Stromal cell of bone marrow (primary cell): ENCODE measurements at places on chromosomes 2 and 18.

GRCh38 chr18:60389314-60389713, 16.7 kb upstream of the MC4R start:
- DNase-seq: no peak

- DNase-seq: no peak
Measured at GRCh38 chr2:165924946-165925345, 28.6 kb downstream of the TTC21B start.

- DNase-seq: no peak
Measured at GRCh38 chr2:222866358-222866960, 5.6 kb downstream of the ACSL3 start.

DNA sequence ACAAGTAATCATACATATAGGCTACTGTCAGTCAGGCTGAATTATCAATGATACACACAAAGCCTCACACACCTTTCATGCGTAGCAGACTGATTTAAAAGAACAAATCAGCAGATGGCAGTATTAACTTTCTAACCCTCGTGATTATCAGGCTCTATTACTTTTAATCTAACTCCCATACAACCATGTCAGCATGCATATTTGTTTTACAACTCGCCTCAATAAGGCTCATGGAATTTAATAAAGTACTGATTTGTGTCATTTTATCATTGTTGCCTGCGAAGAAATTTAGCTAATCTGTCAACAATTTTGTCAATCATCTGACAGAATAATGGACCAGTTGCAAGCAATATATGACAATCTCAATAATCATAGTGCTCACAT, 82.8 kb downstream of the SLC25A12 start:
- DNase-seq: peak; percentile 28

DNA sequence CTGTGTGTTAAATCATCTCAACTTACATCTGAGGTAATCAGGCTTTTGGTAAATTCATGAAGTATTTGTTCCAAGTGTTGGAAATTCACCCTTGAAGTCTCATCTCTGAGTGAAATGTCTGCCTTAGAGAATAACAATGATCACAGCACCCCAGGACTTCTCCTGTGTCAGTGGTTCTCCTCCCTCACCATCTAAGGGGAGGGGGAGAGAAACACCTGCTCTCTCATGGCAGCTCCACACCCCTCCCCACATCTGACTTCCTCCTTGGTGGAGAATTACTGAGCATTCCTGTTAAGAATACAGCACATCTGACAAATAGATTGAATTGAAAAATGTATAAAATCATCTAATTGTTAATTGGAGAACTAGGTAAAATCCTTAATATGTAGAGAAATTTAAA, 532.1 kb downstream of the RNF144A start:
- no peak for DNase-seq

DNA sequence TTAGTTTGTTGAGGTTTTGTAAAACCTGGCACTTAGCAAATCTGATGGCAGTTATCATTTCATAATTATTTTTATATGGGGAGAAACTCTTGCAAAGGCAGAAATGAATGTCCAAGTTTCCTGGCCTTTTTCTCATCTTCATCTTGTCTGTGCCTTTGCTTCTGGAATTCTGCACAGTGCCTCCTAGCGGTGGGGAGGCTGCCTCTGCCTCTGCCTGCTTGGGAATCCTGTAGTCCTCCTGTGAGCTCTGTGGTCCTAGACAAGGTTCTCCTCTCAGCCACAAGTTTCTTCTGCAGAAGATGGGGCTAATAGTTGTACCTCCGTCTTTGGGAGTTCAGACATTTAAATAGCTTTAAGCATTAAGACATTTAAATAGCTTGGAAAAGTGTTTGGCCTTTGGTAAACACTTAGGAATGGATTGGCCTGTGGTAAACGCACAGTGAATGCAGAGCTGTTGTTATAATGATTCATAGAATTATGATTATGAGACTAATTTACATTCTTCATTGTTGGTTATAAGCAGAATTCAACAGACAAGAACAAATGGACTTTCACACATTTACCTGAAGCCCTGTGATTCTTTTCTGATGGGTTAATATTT, 101.2 kb downstream of the ZNF236 start:
- DNase-seq: no peak

DNA sequence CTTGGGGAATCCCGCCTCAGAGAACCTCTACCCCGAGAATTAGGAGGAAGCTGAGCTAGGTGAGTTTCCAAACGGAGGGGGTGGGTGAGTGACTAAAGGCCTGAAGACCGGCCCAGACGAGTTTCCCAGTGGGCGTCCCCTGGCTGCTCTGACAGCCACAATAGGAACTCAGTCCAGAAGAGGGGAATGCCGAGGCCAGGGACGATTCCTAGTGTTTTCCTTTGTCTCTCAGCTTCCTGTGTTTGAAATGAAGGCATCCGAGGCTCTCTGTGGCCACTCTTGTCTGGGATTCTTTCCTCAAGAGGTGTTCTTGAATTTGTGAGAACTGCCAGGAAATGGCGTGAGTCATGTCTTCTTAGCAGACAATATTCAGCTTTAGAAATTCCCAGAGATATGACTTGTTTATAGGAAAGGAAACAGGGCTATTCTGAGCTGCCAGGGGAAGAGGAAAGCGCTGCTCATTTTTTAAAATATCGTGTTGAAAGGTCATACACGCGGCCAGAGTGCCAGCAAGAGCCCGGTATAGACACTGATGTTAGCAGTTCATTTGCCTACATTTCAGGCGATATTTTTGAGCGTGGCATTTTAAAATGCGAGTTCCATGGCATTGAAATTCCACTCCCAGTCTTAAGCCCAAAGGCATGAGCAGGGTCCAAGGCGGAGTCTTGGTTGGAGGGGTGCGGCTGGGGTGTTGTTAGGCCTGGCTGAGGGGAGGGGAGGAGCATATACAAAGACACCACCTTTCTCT, 169.1 kb upstream of the KLF7 start:
- DNase-seq: peak; percentile 94

GRCh38 chr2:213914510-213914909, 496.3 kb upstream of the VWC2L start:
- no peak for DNase-seq

DNA sequence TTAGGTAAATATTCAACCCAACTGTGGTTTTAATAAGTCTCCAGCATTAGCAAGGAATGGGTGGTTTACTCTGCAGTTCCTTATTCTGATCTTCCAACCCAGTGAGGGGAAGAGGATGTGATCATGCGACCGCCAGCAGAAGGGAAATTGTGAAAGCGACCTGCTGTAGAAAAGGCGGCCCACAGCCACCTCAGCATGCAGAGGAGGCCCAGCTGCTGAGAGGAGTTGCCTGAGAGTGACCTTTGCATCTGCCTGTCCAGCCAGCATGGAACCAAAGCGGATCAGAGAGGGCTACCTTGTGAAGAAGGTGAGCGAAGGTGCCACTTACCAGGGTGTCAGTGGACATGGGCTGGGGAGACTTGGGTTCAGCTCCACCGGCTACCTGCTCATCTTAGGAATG, at the start of gene PLEK:
TSS of gene PLEK (plus strand) at position 196 of the 400 bp plus-strand sequence. CDS start at position 266, 70 bp downstream.
- DNase-seq: no peak

- DNase-seq: no peak
Measured at GRCh38 chr2:234292205-234292961, 204.5 kb downstream of the ARL4C start.

DNA sequence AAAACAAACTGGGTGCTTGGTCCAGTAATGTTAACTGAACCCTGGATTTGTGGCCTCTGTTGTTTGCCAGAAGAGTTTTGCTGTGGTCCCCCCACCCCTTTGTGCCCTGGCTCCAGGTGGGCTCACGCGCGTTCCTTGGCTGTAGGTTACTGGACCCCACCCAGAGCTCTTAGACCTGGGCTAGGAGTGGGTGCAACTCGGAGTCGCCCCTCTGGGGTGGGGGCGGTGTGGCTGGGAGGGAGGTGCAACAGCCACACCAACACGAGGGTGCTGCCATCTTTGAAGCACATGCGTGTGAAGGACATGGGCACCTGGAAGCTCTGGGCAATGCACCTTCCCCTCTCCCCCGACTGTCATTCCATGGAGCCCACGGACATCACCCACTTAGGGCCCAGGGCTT, 92.7 kb downstream of the USP40 start:
- no peak for DNase-seq

- no peak for DNase-seq
Measured at GRCh38 chr2:120148229-120148628, 75.0 kb downstream of the TMEM185B start.

DNA sequence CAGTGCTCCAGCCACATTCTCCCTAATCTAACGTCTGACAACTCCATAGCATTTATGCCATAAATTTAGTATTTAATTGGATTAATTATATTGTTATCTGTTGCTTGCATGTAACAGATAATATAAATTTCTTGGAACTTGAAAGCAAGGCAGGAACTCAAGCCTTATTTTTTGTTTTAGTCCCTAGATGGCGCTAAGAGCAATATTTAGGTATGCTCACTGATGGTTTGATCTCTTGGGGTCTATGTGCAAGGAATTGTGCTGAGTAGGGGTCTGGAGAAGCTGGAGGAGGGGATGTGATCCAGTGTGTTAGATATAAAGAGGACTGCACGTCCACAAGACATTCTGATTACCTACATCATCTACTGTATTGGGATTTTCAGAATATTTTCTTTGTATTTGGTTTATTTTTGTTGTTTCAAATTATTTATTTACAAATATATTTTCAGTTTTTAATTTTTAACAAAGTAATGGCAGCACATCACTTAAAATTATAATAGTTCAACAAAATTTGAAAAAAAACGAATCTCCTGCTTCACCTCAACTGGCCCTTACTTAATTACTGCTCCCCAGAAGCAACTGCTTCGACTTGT, 32.8 kb downstream of the KATNAL2 start:
- DNase-seq: no peak

- no peak for DNase-seq
Measured at GRCh38 chr2:78541451-78542267, 483.8 kb upstream of the REG3G start.

DNA sequence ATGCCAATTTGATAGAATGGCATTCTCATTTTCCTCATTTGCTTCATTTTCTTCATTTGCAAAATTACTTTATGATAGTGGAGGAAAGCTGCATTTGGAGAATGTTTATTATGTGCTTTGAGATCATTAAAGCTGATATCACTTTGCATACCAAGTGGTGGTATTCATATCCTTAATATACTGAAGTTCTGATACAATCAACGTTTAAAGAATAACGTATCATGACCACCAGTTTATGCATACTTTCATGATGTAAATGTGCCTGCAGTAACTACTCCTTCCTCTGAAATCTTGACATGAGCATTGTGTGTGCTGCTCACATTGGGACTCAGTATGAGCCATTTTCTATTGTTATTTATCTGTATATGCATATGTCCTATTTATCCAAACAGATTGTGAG, 302.1 kb downstream of the ARHGAP15 start:
- no peak for DNase-seq

GRCh38 chr2:74387346-74387745, 7.2 kb upstream of the DCTN1 start:
- peak; percentile 33 for DNase-seq

GRCh38 chr2:240401781-240402551, 33.5 kb upstream of the GPC1 start:
- no peak for DNase-seq

- no peak for DNase-seq
Measured at GRCh38 chr2:82780050-82780449, 1679.0 kb downstream of the SUCLG1 start.

DNA sequence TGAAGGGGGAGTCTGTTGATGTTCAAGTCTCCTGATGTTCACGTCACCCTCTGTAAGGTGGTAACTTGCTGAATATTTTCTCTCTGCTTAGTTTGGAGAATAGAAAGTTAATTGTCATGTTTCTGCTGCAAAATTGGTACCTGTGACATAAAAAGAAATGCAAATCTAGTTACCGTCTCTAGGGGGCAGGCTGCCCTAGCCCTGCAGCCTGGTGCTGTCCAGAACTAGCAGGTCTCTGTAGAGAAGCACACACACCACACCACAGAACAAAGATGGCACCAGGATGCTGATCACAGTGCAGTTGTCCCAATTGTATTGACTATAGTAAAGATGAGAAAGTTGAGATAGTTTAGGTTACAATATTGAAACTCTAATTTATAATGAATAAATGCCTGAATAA, 47.0 kb downstream of the SLC9A4 start:
- no peak for DNase-seq

GRCh38 chr2:119012345-119013301, 70.6 kb downstream of the MARCO start:
- DNase-seq: no peak

GRCh38 chr2:241929551-241930490, 60.3 kb downstream of the RTP5 start:
- no peak for DNase-seq

GRCh38 chr18:44133483-44133882, 547.2 kb upstream of the SETBP1 start:
- no peak for DNase-seq

DNA sequence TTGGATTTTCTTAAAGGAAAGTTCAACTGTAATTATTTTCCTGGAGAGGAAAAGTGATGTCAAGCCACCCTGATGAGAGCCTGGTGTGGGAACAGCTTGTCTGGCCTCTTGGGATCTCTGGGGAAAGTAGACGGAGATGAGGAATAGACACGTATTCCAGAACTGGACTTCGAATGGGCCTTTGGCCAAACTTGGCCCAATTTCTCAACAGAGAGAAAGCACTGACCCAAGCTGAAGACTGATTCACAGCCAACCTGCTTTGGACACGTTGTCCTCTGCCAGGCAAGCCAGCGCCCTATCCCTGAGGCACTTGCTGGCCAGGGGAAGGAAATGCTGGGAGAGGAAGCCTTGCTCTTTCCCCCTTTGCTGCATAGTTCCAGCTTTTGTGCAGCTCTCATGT, 70.8 kb upstream of the CTAGE1 start:
- no peak for DNase-seq

- DNase-seq: no peak
Measured at GRCh38 chr2:151033271-151034248, 228.1 kb downstream of the RBM43 start.

GRCh38 chr2:187838690-187839089, 284.5 kb upstream of the TFPI start:
- no peak for DNase-seq

DNA sequence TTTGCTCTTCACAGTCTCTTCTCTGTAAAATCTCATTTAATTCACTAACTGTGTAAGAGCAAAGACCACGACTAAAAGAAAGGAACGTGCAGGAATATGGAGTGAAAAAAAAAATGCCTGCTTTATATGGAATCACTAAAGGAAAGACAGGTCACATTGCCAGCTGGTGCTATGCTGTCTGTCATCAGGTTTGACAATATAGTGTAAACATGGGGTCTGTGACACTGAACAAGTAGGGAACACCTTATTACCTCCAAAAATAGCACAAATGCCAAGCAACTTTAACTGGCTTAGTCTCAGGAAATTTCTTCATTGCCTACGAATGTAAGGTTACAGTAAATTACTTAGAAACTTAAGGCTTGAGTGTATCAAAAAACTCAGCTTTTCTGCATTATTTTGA, 364.5 kb upstream of the LINC00305 start:
- no peak for DNase-seq

- no peak for DNase-seq
Measured at GRCh38 chr2:234985608-234986245, 33.9 kb downstream of the SH3BP4 start.

DNA sequence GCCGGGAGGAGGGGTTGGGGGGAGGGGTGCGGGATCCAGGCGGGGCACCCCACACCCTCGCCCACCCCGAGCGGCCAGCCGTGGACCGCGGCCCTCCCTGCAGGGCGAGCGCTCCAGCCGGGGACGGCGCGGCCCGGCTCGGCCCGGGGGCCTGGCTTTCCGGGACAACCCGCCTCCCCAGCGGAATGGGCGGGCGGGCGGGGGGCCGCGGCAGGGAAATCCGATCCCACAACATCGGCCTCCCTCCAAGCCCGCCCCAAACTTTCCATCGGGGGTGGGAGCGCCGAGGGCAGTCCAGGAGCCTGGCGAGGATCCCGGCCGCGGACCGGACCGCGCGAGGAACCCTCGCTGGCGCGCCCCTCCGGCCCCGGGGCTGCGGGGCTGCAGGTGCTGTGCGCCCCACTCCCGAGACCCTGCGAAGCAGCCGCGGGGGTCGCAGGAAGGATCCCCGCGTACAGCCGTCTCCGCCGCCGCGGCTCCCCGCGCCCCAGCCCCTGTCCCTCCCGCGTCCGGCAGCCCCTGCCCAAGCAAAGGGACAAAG, 529 bp downstream of the SEMA4C start:
- DNase-seq: peak; percentile 74
